Fibroblast of skin of back (primary cell): ENCODE measurements at places on chromosomes 6 and 20.

- DNase-seq: no peak
Observed at GRCh38 chr20:38607351-38607750, 5.7 kb downstream of the ARHGAP40 start.

GRCh38 chr20:41072190-41072863, 43.7 kb downstream of the TOP1 start:
- DNase-seq: peak; percentile 84

DNA sequence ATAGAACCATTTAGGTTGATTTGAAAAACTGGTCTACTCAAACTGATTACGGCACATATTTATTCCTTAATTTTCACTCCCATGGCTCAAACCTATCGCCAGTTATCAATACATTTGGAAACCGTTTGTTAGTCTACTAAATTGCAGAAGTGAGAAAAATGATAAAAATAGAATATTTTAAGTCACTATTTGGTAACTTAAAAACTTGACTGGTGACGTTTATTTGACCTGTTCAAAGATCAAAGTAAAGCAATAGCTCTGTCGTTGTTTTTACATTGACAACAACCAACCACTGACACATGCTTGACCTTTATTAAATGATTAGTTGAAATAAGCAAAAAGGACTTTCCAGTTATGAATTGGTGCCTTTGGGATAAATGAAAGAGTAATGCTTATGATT, 402.9 kb upstream of the MAP3K7 start:
- DNase-seq: no peak

DNA sequence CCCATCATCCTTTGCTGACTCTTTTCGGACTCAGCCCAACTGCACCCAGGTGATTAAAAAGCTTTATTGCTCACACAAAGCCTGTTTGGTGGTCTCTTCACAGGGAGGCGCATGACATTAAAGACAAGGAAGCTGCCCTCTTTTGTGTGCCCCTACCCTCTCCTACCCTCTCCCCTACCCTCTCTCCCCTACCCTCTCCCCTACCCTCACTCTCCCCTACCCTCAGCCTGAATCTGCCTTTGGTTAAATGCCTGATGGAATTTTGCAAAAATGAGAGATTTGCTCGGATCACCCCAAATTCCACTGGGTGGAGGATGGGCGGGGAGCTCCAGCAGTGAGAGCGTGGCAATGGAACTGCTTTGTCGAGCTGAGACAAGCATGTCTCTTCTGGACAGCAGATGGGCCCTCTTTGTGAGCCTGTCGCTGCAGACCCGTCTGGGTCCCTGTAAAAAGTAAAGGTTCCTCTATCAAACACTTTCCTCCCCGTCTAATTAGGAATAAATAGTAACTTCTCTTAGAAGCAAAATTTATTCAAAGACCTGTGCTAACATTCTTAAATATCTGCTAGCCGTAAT, 76.4 kb upstream of the MLN start:
- DNase-seq: no peak

DNA sequence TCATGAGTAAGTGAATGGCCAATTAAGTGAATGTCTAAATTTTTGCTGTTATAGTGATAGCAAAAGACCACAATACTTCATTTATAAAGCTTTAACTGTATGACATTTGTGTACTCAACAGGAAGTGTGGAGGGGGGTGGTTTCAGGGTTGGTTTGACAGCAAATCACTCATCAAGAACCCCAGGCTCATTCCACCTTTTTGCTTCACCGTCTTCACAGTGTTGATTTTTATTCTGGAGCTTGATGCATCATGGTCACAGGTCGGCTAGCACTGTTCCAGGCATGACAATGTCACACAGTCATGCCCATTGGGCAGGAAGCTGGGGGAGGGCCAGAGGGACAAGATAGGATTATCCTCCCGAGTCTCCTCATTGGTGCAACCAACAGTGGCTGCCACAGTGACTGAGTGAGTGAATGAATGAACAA, 75.0 kb downstream of the MDGA1 start:
- no peak for DNase-seq

- DNase-seq: no peak
Observed at GRCh38 chr6:84082689-84083265, 49.2 kb downstream of the MRAP2 start.

DNA sequence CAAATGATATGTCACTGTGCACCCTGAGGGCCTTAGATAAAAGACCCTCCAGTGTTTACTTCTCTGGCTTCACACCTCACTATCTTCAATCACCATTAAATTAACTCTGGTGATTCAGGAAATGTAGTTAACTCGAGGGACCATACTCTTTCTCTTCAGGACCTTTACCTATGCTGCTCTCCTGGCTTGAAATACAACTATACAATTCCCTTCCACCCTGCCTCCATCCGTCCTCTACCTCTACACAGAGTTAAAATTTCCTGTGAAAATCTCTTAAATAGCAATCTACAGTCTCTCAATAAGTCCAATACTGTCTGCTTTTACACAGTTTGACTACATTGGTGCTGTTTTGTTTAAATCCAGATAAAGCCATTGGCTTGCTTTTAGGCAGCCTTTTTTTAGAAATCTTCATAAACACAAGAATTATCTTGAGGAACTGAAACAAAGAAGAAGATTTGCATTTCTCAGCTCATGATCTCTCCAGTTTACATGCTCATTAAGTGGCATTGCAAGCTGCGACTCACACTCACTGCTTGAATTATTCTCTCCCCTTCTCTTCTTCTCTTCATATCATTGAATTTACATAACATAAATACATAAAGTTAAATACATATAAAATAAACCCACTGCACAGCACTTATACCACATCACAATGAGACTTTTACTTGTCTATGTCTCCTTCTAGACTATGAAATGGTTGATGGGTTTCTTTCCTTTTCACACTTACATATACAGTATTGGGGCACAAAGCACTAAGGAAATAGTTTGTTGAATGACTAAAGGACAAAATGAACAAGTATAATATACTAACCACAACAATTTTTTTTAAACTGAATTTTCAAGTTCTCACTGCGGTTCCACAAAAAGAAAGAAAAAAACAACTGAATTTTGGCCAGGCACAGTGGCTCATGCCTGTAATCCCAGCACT, 239.0 kb upstream of the KCNQ5 start:
- no peak for DNase-seq

- DNase-seq: peak; percentile 28
Observed at GRCh38 chr20:62202083-62202395, 18.0 kb downstream of the HRH3 start.

GRCh38 chr6:52994031-52994838, 849 bp downstream of the GSTA4 start:
- DNase-seq: peak; percentile 67

GRCh38 chr6:134626086-134626485, 308.2 kb upstream of the SGK1 start:
- no peak for DNase-seq

DNA sequence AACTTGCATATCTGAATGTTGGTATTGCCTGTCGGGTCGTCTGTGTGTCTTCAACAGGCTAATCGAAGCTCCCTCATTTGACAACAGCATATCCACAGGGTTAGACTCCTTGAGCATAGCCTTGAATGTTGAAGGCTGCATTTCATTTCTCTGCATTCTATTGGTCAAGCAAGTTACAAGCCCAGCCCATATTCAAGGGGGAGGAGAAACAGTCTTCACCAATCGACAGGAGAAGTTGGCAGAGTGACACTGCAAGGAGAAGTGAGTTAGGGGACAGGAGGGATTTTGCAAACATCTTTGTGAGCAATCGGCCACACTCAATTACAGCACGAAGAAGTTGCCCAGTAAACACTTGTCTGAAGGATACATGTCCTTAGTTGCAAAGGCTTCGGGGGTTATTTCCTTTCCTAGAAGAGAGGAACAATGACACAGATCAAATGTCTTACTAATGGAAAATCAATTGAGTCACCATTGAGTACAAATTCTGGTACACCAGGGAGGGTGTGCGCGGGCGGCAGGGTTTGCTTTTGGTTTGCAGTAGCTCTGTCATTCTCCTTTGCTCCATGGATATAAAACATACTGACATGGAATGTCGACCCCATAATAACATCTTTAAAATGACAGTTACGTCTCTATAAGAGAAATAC, 60.6 kb upstream of the NT5E start:
- no peak for DNase-seq

- DNase-seq: peak; percentile 72
Observed at GRCh38 chr6:89501222-89501621, 68.3 kb downstream of the ANKRD6 start.

- no peak for DNase-seq
Observed at GRCh38 chr6:106360989-106361430, 493 bp downstream of the CRYBG1 start.

DNA sequence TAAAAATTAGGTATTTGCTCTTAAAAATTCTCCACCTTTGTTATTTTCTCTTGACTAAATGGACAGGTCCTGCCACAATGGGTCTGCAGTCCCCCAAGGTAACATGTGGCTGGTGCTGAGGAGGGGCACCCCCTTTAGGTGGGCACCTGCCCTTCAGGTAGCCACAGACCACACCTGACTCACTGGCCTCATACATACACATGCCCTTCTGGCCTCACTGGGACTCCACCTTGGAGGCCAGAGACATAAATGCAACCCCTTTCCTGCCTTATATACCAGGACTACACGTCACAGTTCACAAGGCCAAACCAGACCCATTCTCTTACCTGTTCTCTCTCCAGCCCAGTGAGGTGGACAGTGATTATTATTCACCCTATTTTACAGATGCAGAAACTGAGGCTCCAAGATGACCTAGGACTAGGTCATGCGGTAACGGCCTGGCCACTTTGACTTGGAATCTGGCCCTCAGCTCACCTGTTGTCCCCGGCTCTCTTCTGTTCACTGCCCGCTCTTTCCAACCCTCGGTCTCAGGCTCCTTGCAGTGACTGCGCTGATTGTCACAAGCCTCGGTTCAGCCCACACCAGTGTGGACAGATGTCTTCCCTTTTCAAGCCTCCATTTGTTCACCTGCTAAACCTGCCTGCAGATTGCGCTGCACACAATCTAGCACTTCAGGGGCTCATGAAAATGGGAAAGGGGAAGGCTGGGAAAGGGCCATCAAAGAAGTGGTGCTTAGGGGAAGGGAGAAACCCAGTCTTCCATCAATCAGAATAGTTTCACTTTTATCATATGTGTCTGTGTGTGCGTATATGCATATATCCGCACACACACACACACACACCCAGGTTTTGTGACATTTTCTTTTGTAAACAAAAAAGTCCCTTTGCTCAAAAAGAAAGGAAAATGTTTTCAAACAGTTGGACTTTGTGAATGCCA, 121.7 kb downstream of the BCAS1 start:
- DNase-seq: no peak

- no peak for DNase-seq
Observed at GRCh38 chr6:161265975-161266374, 7.9 kb downstream of the AGPAT4 start.

DNA sequence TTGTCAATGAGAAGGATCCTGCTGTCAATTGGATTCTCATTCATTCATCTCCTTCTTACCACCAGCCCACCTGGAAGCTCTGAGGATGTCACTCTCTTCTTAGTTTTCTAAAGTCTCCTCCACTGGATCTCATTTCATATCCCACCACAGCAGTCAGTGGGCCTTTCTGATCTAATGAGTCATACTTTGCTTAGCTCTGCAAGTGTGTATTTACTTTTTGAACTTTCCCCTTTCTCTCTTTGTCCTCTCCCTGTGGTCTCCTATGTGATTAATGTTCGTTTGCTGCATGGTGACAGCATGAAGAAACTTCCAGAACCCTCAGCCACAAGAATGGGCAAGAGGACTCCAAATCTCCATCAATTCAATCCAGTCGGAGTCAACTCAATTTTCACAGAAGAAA, 63.6 kb upstream of the SYNDIG1 start:
- peak; percentile 5 for DNase-seq

- peak; percentile 96 for DNase-seq
Observed at GRCh38 chr6:133952815-133953633, at the start of gene TBPL1. TSS of gene TBPL1 (plus strand) at chr6:133953224. CDS start at chr6:133980126, 26,902 bp downstream.

DNA sequence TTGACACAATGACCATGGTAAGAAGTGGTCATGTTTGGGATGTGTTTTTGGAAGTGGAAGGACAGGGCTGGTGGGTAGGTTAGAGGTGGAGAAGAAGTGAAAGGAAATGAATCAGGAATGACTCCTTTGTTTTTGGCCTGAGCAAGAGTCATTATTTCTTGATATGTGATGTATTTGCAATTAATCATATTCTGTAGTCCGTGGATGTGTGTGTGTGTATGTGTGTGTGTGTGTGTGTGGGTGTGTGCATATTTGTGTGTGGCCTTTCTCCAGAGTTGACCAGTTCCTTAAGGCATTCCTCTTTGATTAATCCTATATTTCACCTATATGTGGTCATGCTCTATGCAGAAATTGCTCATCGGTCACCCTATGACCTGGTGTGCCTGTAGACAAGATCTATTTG, 130.7 kb downstream of the UTRN start:
- peak; percentile 63 for DNase-seq

- DNase-seq: peak; percentile 24
Observed at GRCh38 chr6:115729036-115729435, 331.7 kb downstream of the FRK start.

DNA sequence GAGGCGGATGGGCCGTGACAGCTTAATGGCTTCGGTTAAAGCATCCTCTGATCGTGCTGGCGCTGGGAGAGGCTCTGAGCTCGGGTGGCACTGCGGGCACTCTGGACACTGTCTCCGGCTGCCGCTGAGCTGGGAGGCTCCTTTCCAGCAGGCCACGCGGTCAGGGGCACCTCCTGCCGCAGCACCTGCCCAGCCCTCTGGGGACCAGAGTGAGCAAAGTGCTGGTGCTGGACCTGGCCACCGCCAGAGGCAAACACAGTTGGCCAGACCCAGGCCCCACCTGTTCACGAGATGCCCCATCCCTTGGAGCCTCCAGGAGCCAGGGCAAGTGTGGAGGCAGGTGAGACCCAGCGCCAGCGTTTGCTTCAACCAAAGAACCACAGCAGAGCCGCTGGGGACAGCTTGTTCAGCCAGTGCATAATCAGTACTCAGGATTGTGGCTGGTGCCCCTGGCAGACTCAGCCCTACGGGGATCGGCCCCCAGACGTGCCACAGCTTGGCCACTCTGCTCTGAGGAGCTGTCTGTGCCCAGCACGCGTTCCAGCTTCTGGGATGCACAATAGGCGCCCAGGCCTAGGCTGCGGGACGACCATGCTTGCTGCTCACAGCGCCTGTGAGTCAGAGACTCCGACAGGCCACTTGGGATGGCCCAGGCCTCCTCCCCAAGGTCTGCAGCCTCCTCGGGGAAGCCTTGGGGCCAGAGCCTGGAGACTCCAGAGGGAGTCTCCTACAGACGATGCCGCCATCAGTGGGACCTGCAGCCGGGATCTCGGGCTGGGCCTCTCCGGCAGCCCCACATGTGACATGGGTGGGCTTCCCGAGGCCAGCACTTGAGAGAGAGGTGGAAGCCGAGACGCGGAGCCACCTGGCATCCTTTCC, 38.2 kb upstream of the SLCO4A1 start:
- no peak for DNase-seq
